Heart right ventricle (tissue), 16 donors: ENCODE measurements at places on chromosomes 16 and 17. TPM values are rescaled to one million over a fixed set of nuclear protein-coding genes. Genes with fewer than 3 reads are reported as not detected.

KRTAP1-1 gene
- not detected for total RNA-seq

MSLN gene
- total RNA-seq = 0.17 TPM

- peak; percentile 23 for DNase-seq
Measured at GRCh38 chr17:73091770-73092522, 542 bp downstream of the SLC39A11 start.

DNA sequence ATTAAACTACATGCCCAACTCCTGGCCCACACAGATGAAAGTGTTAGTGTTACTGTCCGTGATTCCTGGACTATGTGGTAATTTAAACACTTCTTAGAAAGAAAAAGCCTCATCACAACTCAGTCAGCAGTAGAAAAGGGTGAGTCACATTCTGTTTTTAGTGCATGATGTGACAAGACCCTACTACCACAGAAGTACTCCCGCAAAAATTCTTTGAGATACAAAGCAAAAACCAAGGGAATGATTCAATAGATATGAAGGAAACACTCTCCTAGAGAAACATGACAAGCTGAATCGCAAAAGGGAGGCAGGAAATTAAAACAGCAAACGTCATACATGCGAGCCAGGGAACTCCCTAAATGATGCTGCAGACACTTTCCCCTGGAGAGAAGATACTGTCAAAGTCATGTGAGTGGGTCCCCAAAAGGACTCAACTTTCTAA lies 14.4 kb downstream of the SNN start:
- DNase-seq = no peak

GRCh38 chr17:68326681-68327080 lies 35.4 kb downstream of the ARSG start:
- no peak for DNase-seq

GRCh38 chr16:30528799-30529457 lies 2.6 kb upstream of the ZNF768 start:
- no peak for DNase-seq

- no peak for DNase-seq
Measured at GRCh38 chr17:60436676-60437075, 14.4 kb downstream of the CHCT1 start.

- DNase-seq = no peak
Measured at GRCh38 chr16:88352261-88353200, 30.2 kb upstream of the ZNF469 start.

DNA sequence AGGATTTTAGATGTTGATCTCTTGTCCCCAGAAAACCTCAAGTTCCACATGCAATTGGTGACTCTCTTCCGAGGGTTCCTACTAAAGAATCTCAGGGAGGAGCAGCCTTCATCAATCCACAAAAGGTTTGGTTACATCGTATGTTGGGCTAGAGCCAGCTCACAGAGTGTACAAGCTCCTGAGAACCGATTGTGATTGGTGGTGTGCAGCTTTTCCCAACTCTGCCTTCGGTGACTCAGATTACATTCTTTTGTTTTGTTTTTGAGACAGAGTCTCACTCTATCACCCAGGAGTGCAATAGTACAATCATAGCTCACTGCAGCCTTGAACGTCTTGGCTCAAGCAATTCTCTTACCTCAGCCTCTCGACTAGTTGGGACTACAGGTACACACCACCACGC lies 172.4 kb downstream of the PMP22 start:
- no peak for DNase-seq

DNA sequence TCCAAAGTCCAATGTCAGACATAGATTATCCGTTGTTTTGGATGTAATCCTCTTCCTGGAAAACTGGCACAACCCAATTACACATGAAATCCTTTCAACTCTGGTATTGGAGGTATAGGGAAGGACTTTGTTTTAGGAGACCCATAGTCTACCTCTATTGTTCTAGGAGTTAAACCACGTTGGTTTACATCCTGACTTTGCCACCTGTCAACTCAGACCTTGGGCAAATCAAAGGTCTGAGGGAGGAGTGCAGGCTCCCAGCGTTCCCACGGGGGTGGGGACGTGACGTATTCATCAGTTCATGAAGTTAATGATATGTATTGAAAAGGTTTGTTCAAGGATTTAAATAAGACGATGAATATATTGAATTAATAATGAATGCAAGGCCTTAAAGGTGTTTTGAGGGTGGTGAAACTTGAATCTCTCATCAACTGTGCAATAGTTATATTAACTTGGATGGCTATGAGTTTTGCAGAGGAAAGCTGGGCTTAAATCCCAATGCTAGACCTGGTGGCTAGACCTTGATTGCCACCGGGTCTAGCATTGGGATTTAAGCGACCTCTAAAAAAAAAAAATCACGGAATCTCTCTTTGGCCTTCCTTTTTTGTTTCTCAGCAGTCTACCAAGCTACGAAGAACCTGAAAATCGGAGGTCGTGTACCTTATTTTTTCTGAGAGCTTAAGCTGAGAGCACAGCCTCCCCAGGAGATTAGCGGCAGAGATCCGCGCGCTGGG lies 744 bp upstream of the NF1 start:
- DNase-seq = no peak
